ENCODE measurements at places on chromosomes 3 and 15. TPM values are rescaled to one million over a fixed set of nuclear protein-coding genes. Genes with fewer than 3 reads are reported as not detected.
A peak's percentile ranks its signal among the peaks of the same experiment; 100 is the strongest.

DNA sequence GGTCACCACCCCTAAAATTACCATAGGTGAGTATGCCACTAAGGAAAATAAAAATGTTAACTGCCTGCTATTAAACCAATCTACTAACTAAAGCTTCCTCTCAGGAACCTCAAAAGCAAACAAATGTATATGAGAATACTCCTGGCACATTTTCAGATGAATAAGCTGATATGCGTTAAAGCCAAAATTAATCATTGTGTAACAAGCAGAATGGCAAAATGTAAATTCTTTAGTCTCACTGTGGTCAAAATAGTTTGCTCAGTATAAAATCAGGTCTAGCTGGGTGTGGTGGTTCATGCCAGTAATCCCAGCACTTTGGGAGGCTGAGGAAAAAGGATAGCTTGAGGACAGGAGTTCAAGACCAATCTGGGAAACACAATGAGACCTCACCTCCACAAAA, 53.6 kb downstream of the SUMF1 start:
- no peak for DNase-seq

NRG4 gene
- total RNA-seq, result not detected

CCDC54 gene
- not detected for total RNA-seq

TMCO5A gene
- total RNA-seq, result not detected

DNA sequence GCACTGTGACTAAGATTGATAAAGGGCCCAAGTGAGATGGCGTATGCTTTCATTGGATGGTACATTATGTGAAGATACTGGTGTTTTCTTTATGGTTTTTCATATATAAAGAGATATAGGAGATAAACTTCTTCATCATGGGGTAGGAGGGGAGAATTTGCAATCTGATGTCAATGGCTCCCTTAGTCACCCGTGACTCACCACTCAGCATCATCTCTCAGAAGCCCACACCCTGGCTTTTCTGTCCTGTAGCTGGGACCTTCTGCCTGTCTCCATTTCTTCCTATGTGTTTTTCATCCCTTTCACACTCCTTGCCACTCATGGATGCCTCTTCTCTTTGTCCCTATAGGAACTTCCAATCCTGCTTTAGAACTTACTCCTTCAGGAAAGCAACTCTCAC, 114.3 kb upstream of the SEMA6D start:
- no peak for DNase-seq

SLC28A2 gene
- 0.14 TPM for total RNA-seq

GRCh38 chr3:151171145-151171757, 31.8 kb downstream of the GPR171 start:
- peak; percentile 10 for DNase-seq

DNA sequence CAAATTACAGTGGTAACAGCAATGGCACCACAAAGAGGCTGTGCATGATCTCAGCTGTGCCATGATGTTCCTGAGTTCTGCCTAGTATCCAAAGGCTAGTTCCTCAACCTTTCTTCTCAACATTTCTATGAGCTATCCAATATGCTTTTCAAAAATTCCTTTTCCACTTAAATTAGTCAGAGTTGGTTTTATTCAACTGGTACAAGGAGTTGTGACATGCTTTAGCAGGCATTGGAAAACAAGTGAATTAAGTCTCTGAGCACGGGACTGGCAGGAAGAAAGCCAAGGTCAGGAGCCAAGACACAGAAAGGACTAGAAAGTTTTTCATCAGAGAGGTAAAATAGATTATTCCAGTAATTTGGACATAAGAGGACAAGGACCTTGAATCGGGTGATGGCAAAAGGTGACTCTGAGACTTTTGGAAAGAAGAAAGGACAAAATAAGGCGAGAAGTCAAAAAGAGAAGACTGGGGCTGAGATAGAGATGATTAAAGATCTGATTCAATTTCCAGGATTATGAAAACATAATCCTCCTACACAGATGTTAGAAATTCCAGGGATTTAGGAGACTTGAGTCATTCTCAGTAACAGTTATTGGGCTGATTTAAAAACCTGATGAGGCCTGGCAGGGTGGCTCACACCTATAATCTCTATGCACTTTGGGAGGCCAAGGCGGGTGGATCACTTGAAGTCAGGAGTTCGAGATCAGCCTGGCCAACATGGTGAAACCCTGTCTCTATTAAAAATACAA, 36.1 kb downstream of the PBRM1 start:
- no peak for DNase-seq

WNT5A gene
- 0.41 TPM for total RNA-seq

DNA sequence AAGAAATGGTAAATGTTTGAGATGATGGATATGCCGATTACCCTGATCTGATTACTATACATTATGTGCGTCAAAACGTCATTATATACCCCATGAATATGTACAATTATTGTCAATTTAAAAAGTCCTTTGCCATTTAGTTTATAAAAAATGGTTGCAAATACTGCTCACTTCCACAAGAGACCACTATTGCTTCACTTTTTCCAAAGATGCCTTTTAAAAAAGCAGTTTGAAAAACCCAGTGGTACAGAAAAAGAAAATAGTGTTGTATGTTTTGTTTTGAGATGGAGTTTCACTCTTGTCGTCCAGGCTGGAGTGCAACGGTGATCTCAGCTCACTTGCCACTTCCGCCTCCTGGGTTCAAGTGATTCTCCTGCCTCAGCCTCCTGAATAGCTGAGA, 39.3 kb downstream of the EDEM1 start:
- no peak for DNase-seq

DNA sequence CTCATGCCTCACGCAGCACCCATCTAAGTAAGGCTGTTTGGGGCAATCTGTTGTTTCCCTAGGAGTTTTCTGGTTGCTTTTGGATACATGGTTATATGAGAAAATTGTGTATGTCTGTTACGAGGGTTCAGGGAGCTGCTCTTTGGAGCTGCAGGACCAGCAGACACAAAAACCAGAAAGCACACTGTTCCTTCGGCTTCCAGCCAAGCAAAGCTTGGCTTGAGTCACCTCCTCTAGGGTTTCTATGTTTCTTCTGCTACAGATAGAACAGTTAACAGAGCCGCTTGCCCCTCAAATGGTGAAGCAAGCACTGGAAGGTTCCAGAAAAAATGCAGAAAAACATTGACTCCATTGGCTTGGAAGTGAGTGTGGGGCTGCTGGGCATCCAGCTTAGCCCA, 49.2 kb upstream of the CTDSPL start:
- no peak for DNase-seq

ZNF385D gene
- total RNA-seq, result not detected

GRCh38 chr3:182226995-182227394, 515.3 kb downstream of the SOX2 start:
- DNase-seq, result no peak

GRCh38 chr3:128274837-128275236, 121.6 kb downstream of the EEFSEC start:
- DNase-seq, result no peak

Data from activated T-cell treated with anti-CD3 and anti-CD28 coated beads, Interleukin-2, amount 50 U/mL, for 4 hours (primary cell).